ENCODE measurements at places on chromosomes 1 and 21.

DNA sequence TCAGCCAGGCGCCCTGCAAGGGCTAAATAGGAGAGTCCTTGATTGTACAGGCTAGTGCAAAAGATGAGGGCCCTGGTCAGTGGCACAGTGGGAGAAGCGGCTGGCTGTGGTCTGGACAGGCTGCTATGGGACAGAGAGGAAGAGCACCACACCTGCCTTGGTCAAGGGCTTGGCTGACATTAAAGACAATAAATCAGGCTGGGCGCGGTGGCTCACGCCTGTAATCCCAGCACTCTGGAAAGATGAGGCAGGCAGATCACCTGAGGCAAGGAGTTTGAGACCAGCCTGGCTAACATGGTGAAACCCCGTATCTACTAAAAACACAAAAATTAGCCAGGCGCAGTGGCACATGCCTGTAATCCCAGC is 62.9 kb downstream of the NID1 start:
- no peak for DNase-seq

GRCh38 chr1:102219463-102219862 is 222.7 kb upstream of the OLFM3 start:
- DNase-seq: no peak

DNA sequence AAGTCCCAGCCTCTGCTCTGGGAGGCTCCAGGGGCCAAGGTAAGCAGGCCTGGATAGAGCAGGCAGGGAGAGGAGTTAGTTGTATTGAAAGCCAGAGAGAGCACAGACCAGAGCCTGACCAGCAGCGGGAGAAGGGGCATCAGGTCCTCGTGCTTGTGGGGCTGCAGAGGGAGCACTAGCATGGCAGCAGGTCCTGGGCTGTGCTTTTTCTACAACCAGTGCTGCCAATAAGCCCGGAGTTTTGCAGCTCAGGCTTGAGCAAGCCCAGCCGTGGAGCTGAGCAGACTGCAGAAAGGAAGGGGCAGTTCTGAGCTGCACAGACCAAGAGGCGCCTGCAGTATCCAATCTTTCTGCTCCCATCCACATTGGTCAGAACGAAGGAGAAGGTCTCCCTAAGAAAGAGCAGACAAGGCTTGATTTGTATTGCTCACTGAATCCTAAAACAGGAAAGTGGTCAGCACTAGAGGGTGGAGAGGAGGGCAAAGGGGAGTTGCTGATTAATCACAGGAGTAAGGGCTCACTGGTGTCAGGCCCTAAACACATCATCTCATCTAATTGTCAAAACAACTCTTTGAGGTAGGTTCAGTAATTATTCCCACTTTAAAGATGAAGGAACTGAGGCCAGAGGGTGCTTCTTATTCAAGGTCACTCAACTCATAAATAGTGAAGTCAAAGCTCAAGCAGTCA is 2.7 kb downstream of the DENND2D start:
- DNase-seq: peak; percentile 70

- DNase-seq: no peak
Observed at GRCh38 chr21:18617291-18617690, 213.7 kb upstream of the TMPRSS15 start.

DNA sequence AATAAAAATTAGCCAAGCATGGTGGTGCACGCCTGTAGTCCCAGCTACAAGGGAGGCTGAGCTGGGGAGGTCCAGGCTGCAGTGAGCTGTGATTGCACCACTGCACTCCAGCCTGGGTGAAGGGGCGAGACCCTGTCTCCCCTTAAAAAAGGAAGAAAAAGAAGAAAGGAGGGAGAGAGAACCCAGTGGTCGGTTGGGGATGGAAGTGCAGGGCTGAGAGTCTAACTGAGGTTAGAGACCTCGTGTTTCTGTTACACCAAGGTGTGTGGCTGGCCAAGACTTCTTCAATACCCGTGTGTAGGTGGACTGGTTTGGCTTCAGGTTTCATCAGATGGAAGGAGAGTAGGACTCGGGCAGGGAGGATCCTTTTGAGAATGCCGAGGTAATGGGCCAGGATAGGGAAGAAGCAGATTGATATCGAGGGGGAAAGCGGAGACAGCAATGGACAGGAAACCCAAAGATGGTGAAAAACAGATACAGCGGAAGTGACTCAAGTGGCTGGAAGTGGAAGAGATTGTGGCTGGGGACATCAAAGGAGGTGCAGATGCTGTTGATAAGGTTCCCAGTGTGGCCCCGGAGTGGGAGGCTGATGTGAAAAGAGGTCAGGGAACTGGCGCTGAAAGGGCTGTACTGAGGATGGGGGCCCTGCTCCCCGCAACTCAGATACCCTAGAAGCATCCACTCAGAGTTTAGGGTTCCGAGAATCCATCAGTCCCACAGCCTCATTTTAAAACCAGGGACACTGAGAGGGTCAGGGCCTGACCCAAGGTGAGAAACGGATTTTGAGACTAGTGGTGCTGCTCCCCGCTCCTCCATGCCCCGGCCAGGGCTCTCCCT is 681 bp upstream of the UBXN10 start:
- peak; percentile 33 for DNase-seq

DNA sequence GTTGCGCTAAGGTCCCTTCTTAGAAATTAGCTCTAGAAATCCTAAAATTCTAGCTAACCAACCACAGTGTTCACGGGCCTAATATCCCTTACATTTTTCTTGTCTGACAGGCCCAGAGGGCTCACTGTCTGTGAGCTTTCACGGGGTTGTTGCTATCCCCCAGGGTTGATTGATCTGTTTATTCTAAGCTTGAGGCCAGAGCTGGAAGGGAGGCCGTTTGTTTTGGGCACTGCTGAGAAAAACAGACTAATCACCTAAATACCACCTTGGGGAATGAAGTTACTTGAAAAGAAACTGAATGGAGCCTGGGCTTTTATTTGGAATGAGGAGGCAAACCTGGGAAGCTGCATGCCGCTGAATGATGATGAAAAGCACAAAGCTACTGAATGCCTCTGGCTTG is 162.4 kb downstream of the KIF26B start:
- DNase-seq: no peak

GRCh38 chr1:117611121-117611601 is 5.3 kb downstream of the TENT5C start:
- no peak for DNase-seq

GRCh38 chr1:14897997-14898645 is 255.4 kb upstream of the TMEM51 start:
- DNase-seq: no peak

- no peak for DNase-seq
Observed at GRCh38 chr1:2544093-2544874, 11.9 kb upstream of the TNFRSF14 start.

GRCh38 chr1:44905276-44905675 is 62.2 kb upstream of the PTCH2 start:
- no peak for DNase-seq

GRCh38 chr1:209544098-209544497 is 39.4 kb upstream of the CAMK1G start:
- DNase-seq: no peak

- DNase-seq: no peak
Observed at GRCh38 chr1:8239039-8239305, 78.9 kb upstream of the SLC45A1 start.

DNA sequence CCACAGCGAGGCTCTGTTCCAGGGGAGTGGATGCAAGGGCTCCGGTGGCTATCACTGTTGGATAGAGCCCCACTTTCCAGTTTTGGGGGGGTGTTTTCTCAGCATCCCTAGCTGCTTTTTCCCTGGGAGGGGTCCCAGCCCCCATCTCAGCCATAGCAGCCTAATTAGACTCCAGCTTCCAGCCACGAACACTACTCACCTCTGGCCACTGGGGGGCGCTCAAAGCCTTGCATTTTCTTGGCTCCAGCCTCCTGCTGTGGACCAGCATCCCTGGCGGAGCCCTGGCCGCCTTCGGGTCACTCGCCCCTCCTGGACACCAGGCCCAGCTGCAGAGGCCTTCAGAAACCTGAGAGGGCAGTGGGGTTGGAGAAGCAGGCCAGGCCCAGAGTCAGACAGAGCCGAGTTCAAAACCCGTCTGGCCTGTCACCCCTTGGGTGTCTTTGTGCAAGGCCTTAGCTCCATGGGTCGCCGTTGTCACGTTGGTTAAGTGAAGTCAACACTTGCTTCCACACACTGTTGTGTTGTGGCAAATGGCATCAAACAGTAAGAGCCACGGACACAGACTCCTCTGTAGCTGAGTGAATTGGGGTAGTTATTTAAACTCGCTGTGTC is 93.5 kb upstream of the ACTL8 start:
- DNase-seq: peak; percentile 54

GRCh38 chr1:3584915-3585314 is 26.4 kb downstream of the MEGF6 start:
- DNase-seq: peak; percentile 9

- DNase-seq: peak; percentile 32
Observed at GRCh38 chr1:25246600-25247023, 642 bp downstream of the RSRP1 start.

- DNase-seq: no peak
Observed at GRCh38 chr1:234533975-234534876, 55.2 kb upstream of the TARBP1 start.

DNA sequence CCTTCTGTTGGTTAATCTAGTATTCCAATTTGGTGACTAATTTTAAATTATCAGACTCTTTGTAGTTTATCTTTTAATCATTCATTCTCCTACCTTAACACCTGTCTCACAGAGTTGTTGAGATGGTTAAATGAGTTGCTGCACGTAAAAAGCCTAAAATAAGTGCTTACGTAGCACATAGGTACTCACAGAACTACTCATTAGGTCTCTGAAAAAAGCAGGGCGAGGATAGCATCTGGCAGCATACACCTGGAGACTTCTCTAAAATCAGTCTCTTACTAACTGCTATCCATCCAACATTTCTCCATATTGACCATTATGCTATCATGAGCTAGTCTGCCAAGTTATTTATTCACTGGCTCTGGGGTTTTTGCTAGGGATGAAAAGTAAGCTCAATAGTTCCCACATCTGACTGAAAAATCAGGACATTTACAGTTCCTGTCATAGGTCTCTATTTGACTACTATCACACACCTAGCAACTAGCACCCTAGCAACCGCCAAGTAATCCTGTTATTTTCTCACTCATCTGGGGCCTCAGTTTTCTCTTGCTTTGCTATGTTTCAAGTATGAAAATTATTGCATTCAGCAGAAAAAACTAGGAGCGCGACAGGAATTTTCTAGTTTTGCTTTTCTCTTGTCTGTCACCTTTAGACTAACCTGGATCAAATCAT is 11.2 kb downstream of the CSDE1 start:
- no peak for DNase-seq

- DNase-seq: no peak
Observed at GRCh38 chr1:37410815-37411214, 63.6 kb upstream of the ZC3H12A start.

DNA sequence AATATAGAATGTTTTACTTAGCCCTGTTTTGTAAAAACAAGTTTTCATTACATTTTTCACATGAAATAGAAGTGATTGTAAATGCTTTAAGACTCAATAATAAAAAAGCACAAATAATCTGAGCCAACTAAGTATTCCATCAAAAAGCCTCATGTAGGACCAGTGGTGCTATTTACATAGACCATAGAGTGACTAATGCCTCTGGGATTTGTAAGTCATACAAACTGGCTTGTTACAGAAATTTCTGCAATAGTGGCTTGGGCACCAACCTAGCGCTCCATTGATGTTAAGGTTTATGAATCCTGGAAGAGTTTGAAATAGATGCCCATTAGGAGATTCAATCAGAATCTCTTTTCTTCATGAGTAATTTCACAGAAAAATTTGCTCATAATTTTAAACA is 31.9 kb downstream of the ZMYM1 start:
- DNase-seq: no peak

DNA sequence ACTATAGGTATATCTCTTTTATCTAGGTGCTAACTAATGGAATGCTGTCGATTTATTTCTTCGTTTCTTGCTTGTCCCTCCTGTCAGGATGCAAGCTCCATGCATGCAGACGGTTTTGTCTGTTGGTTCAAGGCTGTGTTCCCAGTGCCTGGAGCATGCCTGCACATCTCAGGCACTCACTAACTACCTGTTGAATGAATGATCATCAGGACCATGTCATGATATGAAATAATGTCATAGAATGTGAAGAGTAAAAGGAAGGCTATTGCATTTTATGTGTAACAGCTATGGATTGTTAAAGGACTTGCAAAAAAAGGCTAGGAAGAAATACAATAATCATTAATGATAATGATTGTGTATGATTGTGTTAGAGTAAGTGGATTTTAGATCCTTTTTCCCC is 4.2 kb downstream of the GPR25 start:
- DNase-seq: no peak

- no peak for DNase-seq
Observed at GRCh38 chr1:48932366-48932765, 155.7 kb upstream of the BEND5 start.

DNA sequence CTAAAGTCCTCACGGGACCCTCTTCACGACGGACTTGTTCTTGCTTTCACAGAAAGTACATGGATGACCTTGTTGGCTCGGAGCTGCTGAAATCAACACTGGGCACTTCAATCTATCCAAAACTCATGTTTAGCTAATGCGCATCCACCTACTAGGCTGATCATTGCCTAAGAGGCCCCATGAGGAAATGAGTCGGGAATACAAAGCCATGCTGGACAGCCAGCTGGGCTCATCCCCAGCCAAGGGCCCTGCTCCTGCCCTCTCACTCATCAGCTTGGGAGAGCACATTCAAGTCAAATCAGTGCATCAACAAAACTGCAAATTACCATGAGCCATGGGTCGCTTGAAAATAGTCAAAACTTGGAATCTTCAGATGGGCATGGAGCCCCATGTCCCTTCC is 14.8 kb upstream of the HEYL start:
- no peak for DNase-seq

DNA sequence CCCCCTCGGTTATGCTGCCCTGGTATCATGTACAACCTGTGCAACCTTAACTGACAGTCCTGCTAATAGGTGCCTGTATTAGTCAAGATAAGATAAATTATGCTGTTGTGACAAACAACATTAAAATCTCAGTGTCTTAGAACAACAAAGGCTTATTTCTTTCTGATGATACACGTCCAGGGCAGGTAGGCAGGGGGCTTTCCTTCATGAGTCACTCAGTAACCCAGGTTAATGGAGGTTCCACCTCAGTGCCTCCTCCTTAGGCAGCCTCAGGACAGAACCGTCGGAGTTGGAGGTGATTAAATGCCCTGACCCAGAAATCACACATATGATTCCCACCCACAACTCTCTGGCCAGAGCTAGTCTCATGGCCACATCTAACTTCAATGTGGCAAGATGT is 94.6 kb upstream of the CASZ1 start:
- no peak for DNase-seq
